ENCODE measurements at places on chromosomes 3 and 15.
A peak's percentile ranks its signal among the peaks of the same experiment; 100 is the strongest.

- no peak for DNase-seq
Observed at GRCh38 chr3:54374214-54374852, 252.0 kb downstream of the CACNA2D3 start.

- no peak for DNase-seq
Observed at GRCh38 chr3:115074502-115074901, 72.6 kb downstream of the ZBTB20 start.

DNA sequence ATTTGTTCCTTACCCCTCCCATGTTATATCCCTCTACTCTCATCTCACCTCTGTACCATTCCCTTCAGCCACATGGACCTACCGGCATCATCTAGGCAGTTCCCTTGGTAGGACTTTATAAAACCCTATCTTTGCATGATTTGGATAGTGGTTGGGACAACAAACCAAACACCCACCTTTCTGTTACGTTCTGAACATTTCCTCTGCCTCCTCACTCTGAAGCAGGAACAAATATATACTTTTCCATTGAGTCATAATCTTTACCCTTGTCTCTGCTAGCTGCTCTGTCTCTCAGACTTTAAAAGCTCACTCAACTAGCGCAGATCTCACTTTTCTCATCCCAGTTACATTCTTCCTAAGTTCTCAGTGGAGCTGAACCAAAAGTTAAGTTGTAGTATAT is 17.8 kb downstream of the UBXN7 start:
- no peak for DNase-seq

DNA sequence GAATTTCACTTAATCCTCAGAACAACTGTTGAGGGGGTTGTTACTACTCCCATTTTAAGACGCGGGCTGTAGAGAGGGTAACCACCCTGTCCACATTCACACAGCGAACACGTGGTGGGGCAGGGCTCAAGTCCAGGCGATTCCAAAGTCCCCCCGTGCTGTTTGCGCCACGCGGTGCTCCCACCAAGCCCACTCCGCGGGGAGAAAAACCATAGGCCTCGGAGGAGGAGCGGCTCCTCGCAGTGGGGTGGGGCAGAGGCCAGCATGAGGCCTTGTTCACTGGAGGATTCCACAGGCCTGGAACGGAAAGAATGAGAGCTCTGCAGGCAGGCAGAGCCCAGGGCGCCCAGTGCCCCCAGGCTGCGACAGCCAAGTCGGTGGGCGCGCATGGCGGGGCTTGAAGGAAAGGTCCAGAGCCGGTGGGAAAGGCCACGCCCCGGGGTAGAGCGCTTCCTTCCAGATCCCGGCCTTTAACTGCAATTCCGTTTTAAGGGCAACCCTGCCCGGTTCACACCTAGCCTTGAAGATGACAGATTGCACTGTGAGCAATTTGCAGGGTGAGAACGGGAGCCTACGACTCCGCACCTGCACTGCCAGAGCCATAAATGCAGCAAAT is 161.8 kb upstream of the TBL1XR1 start:
- peak; percentile 25 for DNase-seq

DNA sequence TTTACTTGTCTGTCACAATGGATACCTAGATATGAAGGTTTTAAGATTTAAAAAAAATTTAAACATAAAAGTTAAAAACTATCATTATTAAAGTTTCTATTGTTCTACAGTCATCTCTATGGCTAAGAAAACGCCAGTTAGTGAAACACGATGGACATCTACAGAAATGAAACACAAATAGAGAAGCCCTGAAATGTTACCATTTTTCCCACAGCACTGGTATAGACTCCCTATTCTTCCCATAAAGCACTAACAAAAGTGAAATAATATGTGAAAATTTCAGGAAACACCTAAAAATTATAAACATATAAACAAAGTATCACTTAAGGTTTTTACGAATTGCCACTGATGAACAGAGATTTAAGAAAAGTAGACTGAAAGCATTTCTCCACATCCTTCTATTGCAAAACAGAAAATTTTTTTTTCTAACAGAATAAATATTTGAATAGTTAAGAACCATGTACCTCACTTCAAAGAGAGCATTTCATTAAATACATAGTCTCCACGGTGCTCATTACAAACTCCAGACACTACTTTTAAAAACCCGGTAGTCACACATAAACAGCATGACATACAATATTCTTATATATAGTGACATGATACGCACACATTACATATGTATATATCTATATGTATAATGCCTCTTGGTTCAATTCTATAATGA is 7.1 kb upstream of the NEK10 start:
- DNase-seq = no peak

GRCh38 chr3:150469031-150469930 is 61.2 kb downstream of the TSC22D2 start:
- no peak for DNase-seq

GRCh38 chr3:134392336-134392983 is 18.2 kb upstream of the AMOTL2 start:
- DNase-seq = no peak

GRCh38 chr15:73560501-73561117 is 72.6 kb downstream of the NPTN start:
- peak; percentile 24 for DNase-seq

DNA sequence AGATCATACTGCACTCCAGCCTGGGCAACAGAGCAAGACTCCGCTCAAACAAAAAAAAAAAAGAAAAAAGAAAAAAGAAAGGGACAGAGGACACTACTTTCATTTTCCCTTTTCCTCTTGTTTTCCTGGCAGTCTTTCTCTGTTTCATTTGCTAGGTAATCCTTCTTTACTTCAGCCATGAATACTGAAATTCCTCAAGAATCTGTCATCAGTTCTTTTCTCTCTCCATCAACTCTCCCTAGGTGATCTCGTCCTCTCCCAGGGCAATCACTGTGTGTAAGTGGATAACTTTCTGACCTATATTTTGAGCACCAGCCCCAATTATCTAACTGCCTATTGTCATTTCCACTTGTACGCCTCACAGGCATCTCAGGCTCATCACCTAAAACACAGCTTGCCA is 51.5 kb downstream of the TTC23 start:
- no peak for DNase-seq

DNA sequence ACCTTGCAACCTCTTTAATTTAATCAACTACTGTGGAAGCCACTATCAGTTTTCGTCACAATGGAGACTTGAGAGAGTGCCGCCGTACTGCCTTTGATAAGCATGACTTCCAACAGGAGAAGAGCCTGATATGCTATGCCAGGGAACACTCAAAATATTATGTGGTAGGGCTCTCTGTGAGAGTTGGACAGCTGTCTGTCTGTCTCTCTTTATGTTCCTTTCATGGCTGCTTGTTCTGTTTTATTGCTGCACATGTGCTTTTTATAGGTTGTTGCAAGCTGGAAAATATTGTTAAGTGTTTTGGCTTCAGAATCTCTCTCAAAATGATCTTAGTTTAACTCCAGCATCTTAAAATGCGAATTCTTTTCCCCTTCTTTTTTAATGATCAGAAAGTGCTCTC is 249.4 kb upstream of the RARB start:
- no peak for DNase-seq

DNA sequence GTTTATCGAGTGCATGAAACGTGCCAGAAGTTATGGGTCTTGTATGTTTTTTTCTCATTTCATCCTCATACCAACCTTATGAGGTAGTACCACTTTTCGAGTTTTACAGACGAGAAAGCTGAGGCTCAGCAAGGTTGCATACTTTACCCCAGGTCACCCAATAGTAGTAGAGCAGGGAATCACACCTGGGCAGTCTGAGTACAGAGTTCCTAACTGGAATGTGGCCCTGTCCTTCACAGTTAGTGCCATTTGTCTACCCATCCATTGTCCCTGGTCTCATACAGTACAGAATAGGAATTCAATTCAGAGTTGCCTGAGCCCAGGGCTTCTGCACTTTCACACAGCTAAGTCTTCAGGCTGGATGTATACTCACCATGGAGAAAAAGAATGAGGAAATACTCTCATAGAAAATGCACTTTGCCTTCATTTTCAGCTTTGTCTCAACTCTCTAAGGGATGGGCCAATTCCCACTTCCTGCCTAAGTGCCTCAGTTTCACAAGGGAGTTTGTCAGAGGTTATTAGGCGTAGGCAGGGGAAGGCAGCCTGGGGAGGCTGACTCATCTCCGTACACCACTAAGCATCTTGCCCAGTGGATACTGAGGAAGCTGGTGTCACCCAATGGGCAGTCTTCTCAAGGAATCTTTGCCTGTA is 93.2 kb downstream of the TMEM212 start:
- DNase-seq = no peak

- no peak for DNase-seq
Observed at GRCh38 chr3:117856354-117856753, 1146.8 kb downstream of the TUSC7 start.

DNA sequence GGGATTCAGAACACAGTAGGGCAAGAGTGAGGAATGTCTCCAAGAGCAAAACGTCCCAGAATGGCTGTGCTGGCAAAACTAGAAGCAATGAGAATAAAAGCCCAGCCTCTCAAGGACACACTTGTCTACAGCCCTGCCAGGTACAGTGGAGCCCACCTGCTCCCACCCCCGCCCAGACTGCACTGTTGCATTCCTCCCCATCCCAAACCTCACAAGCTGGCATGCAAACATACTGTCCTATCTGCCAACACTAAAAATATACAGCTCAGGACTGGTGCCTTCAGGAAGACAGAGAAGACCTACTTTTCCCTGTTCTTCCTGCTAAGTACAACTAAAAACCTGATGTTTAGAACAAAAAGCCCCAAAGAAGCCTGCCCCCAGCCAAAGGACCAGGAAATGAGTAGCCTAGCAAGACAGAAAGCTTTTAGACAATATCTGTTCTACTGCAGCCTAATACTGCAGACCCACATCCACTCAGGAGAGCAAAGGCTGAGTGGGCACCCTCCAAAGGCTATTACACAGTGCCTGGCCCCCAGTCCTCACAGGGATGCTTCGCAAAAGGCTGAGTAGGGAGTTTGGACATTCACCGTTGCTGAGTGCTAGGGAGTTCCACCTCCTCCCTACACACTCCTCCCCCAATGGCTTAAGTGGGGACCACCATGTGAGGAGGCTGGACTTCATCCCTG is 13.5 kb downstream of the OCA2 start:
- DNase-seq = no peak

DNA sequence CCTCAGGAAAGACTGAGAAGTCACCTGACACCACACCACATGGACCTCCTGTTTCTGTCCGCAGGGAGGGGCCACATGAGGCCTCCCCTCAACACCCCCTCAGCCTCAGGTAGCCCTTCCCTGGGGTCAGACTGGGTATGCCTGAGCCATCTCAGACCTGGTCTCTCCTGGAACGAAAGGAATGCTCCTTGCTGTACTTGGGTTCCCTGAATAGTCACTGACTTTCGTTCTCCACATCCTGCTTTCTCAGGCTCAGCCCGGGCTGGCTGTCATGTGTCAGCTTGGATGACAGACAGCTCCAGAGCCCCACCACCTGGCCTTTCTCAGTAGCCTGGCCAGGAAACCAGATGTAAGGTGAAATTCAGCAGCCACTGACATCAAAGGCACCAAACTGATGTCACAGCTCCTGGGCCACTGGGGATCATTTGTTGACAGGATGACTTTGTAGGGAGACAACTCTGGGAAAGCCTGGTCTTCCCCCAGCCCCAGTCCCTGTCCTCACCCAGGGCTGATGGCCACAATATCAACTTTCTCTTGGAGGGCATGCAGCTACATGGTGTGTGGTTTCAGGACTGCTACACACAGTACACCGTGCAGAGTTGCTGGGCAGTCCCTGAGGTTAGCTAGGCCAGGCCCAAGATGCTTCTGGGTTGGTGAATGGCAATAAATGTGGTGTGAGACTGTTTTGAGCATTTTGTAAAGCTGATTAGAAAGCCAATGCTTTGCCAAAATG is 141.4 kb upstream of the MRPS22 start:
- no peak for DNase-seq

- peak; percentile 55 for DNase-seq
Observed at GRCh38 chr3:187150599-187150998, 11.3 kb upstream of the RPL39L start.

GRCh38 chr3:143952569-143953072 is 19.0 kb upstream of the DIPK2A start:
- DNase-seq = no peak

- no peak for DNase-seq
Observed at GRCh38 chr3:123728014-123728413, 143.2 kb upstream of the HACD2 start.

- DNase-seq = no peak
Observed at GRCh38 chr15:67142767-67143100, 77.3 kb downstream of the SMAD3 start.

DNA sequence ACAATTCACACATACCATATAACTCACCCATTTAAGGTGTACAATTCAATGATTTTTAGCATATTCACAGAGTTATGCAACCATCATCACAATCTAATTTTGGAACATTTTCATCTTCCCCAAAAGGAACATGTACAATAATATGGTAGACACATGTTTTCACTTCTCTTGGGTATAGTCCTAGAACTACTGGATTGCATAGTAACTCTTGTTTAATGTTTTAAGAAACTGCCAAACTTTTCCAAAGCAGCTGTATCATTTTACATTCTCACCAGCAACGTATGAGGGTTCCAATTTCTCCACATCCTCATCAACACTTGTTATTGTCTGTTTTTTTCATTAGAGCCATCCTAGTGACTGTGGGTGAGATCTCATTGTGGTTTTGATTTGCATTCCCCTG is 14.3 kb downstream of the BNC1 start:
- no peak for DNase-seq

- no peak for DNase-seq
Observed at GRCh38 chr3:39718674-39719595, 90.5 kb upstream of the MYRIP start.

- no peak for DNase-seq
Observed at GRCh38 chr3:128054367-128054766, 2.1 kb downstream of the SEC61A1 start.

GRCh38 chr3:123773681-123774431 is 110.3 kb downstream of the MYLK start:
- DNase-seq = no peak

DNA sequence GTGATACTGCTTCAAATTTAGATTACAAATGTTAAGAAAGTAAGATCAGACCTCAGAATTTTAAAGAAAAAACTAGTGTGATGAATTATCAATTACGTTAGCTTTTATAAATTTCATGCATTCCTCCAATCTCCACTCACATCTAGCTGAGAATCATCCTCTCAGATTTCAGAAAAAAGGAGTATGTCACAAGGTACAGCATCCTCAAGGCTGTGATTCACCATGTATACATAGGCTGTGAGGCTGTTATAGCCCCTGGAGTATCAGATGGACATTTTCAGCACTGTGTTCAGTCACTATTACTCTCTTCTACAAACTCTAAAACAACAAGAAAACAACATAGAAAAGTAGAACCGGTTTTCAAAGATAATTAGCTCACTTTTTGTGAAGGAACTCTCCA is 214.4 kb downstream of the PCCB start:
- DNase-seq = no peak

- DNase-seq = no peak
Observed at GRCh38 chr3:115239717-115240116, 92.6 kb upstream of the ZBTB20 start.

DNA sequence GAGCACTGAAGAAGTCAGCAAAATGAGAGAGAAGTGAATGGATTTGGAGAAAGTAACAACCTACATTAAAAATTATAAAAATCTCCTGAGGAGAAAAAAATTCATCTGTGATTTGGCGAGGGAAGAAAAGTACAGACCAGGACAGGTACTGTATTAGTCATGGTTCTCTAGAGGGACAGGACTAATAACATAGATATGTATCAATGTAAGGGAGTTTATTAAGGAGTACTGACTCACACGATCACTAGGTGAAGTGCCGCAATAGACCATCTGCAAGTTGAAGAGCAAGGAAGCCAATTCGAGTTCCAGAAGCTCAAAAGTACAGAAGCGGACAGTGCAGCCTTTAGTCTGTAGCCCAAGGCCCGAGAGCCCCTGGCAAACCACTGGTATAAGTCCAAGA is 1004.4 kb upstream of the ALCAM start:
- DNase-seq = no peak

- no peak for DNase-seq
Observed at GRCh38 chr3:28218071-28218916, 23.1 kb upstream of the CMC1 start.
